ENCODE measurements at places on chromosomes 4 and X. TPM values are rescaled to one million over a fixed set of nuclear protein-coding genes. Genes with fewer than 3 reads are reported as not detected.

Gene NUP62CL
- not detected for total RNA-seq

DNA sequence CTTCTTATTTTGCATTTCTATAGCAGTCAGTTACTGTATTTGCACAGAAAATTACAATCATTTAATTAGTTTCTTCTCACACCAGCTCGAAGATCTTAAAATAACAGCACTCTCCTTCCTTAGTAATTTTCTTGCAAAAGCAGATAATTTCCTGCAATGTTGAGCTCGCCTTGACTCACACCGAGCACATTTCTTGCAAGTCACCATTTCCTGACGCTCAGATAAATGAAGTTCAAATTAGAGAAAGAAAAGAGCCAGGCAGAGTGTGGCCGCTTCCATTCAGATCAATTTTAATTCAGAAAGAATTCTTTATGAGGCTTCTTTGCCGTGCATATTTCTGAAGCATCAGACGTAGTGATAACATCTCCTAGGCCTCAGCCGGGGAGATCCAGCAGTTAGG lies 10.1 kb downstream of the SORCS2 start:
- H3K27me3 ChIP-seq = no peaks in the 10 kb centered on the region
- peak overlapping the region; percentile 80 for H3K27ac ChIP-seq
- H3K36me3 ChIP-seq = no peaks in the 10 kb centered on the region

Gene MAGEA8
- total RNA-seq = not detected

DNA sequence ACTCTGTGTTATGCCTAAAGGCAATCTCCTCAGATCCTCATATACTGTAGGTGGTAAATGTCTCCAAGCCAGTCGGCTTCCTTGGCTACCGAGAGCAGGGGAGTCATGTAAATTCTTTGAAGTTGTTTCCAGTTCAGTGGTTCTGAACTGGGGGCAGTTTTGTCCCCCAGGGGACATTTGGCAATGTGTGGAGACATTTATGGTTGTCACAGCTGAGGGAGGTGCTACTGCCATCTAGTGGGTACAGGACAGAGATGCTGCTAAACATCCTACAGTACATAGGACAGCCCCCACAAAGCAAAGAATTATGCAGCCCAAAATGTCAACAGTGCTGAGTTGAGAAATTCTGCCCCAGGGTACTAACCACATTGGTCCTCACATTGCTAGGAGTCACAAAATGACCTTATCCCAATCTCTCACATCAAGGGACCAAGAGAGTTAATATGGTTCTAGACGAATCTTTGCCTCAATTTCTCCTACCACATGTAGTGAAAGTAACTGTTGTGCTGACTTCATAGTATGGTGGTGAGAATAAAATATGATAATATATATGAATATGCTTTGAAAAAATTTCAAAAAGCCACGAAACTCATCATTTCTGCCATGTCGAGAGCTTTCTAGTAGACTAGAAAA lies 104.4 kb upstream of the ARHGAP24 start:
- H3K27ac ChIP-seq = no peak overlapping the region
- peaks cover 39% of the 10 kb centered on the region for H3K27me3 ChIP-seq
- DNase-seq = no peak
- no peaks in the 10 kb centered on the region for H3K4me1 ChIP-seq
- peaks cover 2% of the 10 kb centered on the region for H3K36me3 ChIP-seq

GRCh38 chrX:23287191-23287725 lies 47.4 kb upstream of the PTCHD1 start:
- H3K27me3 ChIP-seq = peaks cover 13% of the 10 kb centered on the region
- H3K36me3 ChIP-seq = no peaks in the 10 kb centered on the region

DNA sequence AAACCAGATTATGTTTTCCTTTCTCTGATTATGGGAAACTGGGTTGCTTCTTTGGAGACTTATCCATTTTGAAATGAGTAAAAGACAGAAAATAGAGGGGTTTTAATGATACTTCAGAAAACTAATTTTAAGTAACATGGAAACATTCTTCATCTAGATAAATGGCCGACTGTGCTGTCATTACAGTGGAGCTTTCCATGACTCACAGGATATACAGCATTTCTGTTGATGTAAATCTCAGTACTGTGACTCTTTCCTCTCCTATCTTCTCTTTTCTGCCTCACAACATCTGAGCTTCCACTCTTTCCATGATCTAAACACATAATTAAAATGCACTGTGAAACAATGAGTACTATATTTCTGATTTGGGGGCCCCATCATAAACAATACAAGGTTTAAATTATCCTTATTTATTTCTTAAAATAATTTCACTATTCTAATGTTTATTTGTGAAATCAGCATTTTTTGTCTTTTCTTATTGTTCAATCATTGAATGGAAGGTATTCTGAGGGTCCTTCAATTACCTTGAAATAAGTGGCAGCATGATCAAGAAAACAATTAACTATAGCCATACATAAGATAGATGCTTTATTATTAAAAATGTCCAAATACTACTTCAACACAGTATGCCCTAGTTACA lies 19.3 kb downstream of the SEC24D start:
- no peak for DNase-seq
- no peak overlapping the region for H3K4me3 ChIP-seq
- H3K27me3 ChIP-seq = no peaks in the 10 kb centered on the region
- peaks cover 50% of the 10 kb centered on the region for H3K36me3 ChIP-seq
- H3K4me1 ChIP-seq = peaks cover 40% of the 10 kb centered on the region

- no peaks in the 10 kb centered on the region for H3K27me3 ChIP-seq
- DNase-seq = no peak
- no peak overlapping the region for H3K4me3 ChIP-seq
- H3K27ac ChIP-seq = no peak overlapping the region
Observed at GRCh38 chrX:93420525-93421082, 252.8 kb downstream of the NAP1L3 start.

DNA sequence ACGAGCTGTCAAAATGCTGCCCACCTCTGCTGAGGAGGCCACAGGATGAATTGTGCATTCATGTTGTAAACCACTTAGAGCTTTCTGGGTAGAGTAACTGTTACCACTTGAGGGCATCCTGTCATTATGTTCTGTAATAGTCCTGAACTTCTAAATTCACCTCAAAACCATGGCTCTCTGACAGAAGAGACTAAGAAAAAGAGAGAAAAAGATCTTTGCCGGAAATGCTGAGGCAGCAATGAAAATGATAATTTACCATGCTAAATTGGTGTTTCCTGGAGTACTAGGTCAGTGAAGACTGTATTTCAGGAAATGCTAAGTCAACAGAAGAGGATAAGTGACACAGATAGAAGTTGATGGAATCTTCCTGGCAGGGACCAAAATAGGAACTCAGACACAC lies 942.3 kb upstream of the SLIT2 start:
- H3K27me3 ChIP-seq = no peaks in the 10 kb centered on the region
- no peak overlapping the region for H3K27ac ChIP-seq
- no peak overlapping the region for H3K4me3 ChIP-seq
- no peak for DNase-seq
- no peaks in the 10 kb centered on the region for H3K36me3 ChIP-seq

- no peak overlapping the region for H3K27ac ChIP-seq
- no peak overlapping the region for H3K4me3 ChIP-seq
- H3K27me3 ChIP-seq = peaks cover 13% of the 10 kb centered on the region
- no peak for DNase-seq
- no peaks in the 10 kb centered on the region for H3K4me1 ChIP-seq
Observed at GRCh38 chrX:114127005-114127404, 456.9 kb upstream of the HTR2C start.

DNA sequence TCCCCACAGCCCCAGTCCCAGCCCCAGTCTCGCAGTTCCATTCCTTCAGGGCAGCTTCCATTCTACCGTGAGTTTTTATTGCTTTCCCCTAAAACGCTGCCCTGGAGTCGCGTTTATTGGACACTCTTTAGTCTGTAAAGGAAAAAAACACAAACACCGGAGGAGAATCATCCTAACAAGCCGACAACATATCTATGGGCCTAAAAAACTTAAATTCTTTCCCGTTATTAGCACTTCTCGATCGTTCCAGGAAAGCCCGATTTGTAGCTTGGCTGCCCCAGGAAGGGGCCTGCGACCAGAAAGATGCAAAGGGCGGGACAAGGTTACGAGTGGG lies 178.5 kb downstream of the CBR4 start:
- H3K4me1 ChIP-seq = peaks cover 62% of the 10 kb centered on the region
- peaks cover 27% of the 10 kb centered on the region for H3K36me3 ChIP-seq
- no peak for DNase-seq
- H3K27me3 ChIP-seq = no peaks in the 10 kb centered on the region

DNA sequence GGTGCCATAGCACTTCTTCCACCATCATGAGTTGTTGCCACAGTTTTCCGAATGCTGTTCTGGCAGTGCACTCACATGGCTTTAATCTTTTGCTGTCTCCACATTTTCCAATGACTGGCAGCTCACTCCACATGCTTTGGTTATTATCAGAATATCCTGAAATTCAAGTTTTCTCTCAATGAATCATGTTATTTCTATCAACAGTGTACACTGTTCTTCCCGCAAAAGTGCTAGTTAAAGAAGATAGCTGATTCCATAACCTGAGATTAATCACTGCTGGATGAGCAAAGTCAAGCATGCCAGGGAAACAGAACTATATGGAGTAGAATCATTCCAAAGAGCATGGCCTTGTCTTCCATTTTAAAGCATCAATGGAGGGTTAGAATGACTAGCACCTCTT lies 14.6 kb upstream of the IL13RA2 start:
- no peak overlapping the region for H3K4me3 ChIP-seq
- H3K27me3 ChIP-seq = no peaks in the 10 kb centered on the region
- H3K36me3 ChIP-seq = no peaks in the 10 kb centered on the region
- no peak overlapping the region for H3K27ac ChIP-seq
- H3K4me1 ChIP-seq = peaks cover 15% of the 10 kb centered on the region

- no peaks in the 10 kb centered on the region for H3K27me3 ChIP-seq
- H3K4me1 ChIP-seq = peaks cover 14% of the 10 kb centered on the region
- no peak for DNase-seq
- peak overlapping the region; percentile 79 for H3K4me3 ChIP-seq
- H3K27ac ChIP-seq = peak overlapping the region; percentile 32
Observed at GRCh38 chrX:152942077-152942442, 44.2 kb downstream of the ZNF185 start.

Gene C1QTNF7
- 0.53 TPM for total RNA-seq

Gene TRPC3
- total RNA-seq = 0.20 TPM

GRCh38 chr4:110175634-110176033 lies 22.8 kb downstream of the ELOVL6 start:
- H3K4me3 ChIP-seq = no peak overlapping the region
- no peak overlapping the region for H3K27ac ChIP-seq
- H3K4me1 ChIP-seq = no peaks in the 10 kb centered on the region
- no peaks in the 10 kb centered on the region for H3K36me3 ChIP-seq
- DNase-seq = no peak
- H3K27me3 ChIP-seq = no peaks in the 10 kb centered on the region

Gene NLGN3
- 0.87 TPM for total RNA-seq

Gene SMARCA1
- total RNA-seq = 123 TPM

Gene STOX2
- total RNA-seq = 1.6 TPM

Gene FHIP1A
- 1.7 TPM for total RNA-seq

All from chondrocyte (in vitro differentiated cells).